ENCODE measurements at places on chromosomes 6 and 20.

DNA sequence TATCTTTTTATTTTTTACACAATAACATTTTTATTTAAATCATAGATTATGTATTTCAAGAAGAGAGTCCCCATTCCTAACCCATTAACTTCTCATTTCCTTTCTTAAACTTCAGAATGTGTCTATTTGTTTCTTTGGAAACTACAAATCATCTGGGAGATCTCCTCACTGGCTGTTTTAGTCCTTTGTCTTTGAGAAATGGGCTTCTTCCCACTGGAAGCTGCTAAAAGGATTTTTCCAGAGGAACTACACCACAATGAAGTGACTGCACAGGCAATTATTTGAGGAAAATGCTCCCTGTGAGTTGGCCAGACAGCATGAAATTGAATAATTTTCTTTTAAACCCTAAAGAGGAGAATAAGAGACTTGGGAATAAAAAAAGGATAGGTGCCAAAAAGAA is 119.1 kb downstream of the TENT5A start:
- no peak for DNase-seq
- no peak overlapping the region for H3K27ac ChIP-seq
- no peak overlapping the region for H3K4me3 ChIP-seq

- H3K4me3 ChIP-seq = no peak overlapping the region
- no peaks in the 10 kb centered on the region for H3K36me3 ChIP-seq
- no peak for DNase-seq
- no peak overlapping the region for H3K27ac ChIP-seq
These were observed 59.4 kb downstream of the PLCG1 start for GRCh38 chr20:41196653-41197225.

DNA sequence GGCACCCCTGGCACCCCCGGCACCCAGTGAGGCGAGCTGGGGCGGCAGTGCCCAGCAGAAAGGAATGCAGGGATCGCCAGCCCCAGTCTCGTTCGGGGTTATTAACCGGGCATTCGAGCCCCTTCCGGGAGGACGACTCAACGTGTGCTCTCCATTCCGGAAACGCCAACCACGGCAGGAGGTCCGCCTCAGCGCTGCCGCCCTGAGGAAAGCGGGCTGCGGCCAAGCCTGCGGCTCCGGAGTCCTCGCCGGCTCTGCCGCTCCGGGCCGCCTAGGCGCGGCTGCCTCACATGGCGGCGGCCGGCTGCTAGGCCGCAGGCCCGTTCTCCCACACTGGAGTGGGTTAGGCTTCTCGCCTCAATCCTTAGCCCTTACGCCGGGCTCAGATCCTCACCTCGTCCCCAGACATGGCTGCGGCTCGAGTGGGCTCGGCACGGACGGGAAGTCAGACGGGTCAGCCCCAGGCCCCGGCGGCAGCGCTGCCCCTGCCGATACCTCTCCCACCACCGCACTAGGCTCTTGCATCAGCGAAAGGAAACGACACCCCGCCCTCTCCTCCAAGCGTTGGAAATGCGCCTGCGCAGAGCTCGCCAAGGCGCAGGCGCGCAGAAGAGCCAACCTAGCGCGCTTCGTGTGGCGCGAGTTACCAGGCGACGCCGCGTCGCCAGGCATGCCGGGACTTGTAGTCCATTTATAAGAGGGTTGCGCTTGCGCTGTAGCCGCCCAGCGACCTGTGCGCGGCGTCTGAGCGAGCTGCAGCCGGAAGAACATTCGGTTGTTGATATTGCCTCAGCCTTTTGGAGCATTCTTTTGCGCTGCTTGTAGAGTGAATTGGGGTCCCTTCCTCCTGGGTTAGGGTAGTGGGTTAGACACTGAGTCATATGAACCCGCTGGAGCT is at the start of gene EIF2S2:
Gene EIF2S2 (minus strand): TSS at position 542 of the 898 bp plus-strand sequence. CDS start 133 bp downstream, at position 409.
- peaks cover 31% of the 10 kb centered on the region for H3K4me1 ChIP-seq
- peaks cover 21% of the 10 kb centered on the region for H3K36me3 ChIP-seq
- peak; percentile 98 for DNase-seq
- H3K27me3 ChIP-seq = no peaks in the 10 kb centered on the region

DNA sequence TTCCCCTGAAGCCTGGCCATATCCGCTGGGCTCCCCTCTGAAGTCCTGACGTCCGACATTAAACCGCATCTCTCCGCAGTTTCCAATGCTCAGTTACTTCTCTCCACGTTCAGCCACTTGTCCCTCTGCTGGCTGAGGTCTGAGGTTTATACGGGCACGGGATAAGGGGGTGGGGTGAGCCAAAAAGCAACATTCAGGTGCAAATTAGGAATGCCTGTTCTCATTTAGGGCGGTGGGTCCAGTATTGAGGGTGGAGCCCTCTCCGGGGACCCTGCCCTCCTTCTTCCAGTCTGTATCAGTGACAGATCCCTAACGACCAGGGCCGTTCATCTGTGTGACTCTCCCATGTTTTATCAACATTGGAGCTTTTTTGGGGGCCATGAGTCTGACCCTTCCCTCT is 1454.4 kb downstream of the HACE1 start:
- no peaks in the 10 kb centered on the region for H3K27me3 ChIP-seq
- DNase-seq = no peak
- H3K27ac ChIP-seq = no peak overlapping the region
- no peak overlapping the region for H3K4me3 ChIP-seq

DNA sequence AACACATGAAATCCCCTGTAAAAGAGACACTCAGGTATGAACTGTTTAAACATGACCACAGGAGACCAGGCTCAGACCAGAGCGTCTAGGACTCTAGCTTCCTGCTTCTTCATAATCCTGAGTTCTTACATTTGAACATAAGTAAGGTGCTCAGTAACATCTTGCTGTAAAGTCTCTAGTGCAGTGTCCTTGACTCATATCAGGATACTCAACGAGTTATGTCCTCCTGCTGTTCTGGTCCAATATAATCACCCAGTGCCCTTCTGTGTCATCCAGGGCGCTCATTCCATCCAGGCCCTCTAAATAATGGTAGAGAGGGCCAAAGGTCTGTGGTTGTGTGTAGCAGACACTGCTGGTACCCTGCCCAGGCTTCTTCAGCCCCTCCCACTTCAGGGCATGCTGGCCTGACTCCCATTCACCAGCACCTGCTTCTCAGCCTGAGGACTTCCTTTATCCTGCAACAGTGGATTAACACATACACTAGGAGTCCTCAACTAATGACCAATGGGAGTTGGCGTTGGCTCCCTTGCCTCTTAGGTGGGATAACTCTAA is 66.8 kb upstream of the MOCS1 start:
- no peaks in the 10 kb centered on the region for H3K4me1 ChIP-seq
- no peak overlapping the region for H3K27ac ChIP-seq
- no peaks in the 10 kb centered on the region for H3K27me3 ChIP-seq
- no peak overlapping the region for H3K4me3 ChIP-seq

DNA sequence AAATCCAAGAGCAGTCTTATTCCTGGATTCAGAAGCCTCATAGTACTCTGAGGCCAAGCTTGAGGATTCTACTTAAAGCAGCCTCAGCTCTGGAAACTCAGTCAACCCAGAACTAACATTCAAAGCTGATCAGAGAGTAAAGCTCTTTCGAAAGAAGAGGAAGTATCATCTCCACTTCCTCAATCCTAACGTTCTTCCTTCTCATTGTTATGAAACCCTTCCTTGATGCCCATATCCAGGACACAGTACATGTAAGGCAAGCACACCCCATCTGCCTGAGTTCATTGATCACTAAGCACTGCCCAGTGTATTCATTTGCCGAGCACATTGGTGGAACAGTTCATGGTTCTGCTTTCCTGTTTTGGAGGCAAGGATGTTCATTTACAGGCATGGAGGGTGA is at the start of gene IPCEF1:
Gene IPCEF1 (minus strand): TSS at position 114 of the 400 bp plus-strand sequence. CDS start 90,856 bp downstream, outside the sequence.
- no peak within 1 kb of the TSS for H3K4me3 ChIP-seq
- no peaks in the 10 kb centered on the region for H3K36me3 ChIP-seq
- no peak for DNase-seq

- H3K4me1 ChIP-seq = no peaks in the 10 kb centered on the region
- H3K36me3 ChIP-seq = no peaks in the 10 kb centered on the region
- H3K4me3 ChIP-seq = no peak overlapping the region
These were observed 258.7 kb downstream of the LRFN2 start for GRCh38 chr6:40328386-40328985.

GRCh38 chr6:19391926-19392325 is 445.2 kb upstream of the ID4 start:
- no peak overlapping the region for H3K4me3 ChIP-seq
- H3K4me1 ChIP-seq = no peaks in the 10 kb centered on the region
- no peaks in the 10 kb centered on the region for H3K36me3 ChIP-seq
- no peak for DNase-seq

DNA sequence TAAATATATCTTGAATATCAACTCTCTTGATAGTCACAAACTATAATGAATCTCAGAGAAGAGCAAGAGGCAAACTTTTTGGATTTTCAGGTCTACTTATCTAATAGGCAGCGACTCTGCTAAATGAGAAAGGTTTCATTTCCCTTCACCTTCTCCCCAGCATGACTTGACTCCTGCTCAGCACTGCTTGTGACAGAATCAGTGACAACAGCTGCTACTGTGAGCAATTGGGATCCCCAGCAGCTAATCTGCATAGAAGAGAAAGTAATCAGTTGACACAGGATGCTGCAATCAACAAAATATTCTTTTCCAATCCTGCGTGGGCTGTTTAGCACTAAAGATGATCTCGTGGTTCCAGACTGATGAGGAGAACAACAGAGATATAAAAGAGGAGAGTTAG is 205.5 kb downstream of the MMUT start:
- DNase-seq = no peak
- H3K4me3 ChIP-seq = no peak overlapping the region
- H3K36me3 ChIP-seq = no peaks in the 10 kb centered on the region

DNA sequence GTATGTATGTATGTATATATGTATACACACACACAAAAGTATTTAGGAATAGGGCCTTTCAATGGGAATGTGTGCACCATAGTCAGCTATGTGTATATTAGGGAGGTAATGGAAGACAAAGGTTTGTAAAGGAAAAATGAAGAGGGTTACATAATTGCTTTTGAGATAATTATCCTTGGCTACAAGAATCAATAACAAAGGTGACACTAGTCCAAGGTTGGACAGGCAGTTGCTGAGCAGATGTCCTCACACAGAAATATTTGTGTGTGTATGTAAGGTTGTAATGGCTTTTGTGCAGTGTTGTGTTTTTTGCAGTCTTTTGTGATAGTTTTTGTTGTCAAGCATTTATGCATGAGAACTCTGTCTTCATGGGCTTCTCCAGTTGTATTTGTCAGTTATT is 157.9 kb upstream of the MARCKS start:
- H3K27ac ChIP-seq = no peak overlapping the region
- no peak for DNase-seq
- H3K4me1 ChIP-seq = no peaks in the 10 kb centered on the region

DNA sequence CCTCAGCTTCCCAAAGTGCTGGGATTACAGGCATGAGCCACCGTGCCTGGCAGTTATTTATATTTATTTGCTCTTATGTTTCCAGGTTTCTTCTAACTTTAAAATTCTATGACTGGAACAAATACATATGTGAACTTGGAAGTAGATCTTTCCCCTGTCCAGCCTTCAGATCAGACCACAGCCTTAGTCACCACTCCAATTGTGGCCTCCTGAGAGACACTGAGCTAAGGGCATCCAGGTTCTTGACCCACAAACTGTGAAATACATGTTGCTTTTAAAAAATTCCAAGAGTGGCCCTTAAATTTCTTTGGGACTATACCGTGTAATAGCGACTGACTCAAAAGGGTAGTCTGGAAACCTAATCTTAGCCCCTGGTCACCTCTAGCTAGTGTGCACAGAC is 1.5 kb upstream of the ADGRG6 start:
- no peak overlapping the region for H3K4me3 ChIP-seq
- no peaks in the 10 kb centered on the region for H3K4me1 ChIP-seq
- no peaks in the 10 kb centered on the region for H3K36me3 ChIP-seq
- DNase-seq = no peak
- H3K27ac ChIP-seq = no peak overlapping the region

GRCh38 chr6:155400654-155400965 is 55.0 kb downstream of the NOX3 start:
- H3K36me3 ChIP-seq = no peaks in the 10 kb centered on the region
- no peaks in the 10 kb centered on the region for H3K4me1 ChIP-seq
- no peak for DNase-seq
- no peak overlapping the region for H3K4me3 ChIP-seq
- H3K27ac ChIP-seq = no peak overlapping the region

DNA sequence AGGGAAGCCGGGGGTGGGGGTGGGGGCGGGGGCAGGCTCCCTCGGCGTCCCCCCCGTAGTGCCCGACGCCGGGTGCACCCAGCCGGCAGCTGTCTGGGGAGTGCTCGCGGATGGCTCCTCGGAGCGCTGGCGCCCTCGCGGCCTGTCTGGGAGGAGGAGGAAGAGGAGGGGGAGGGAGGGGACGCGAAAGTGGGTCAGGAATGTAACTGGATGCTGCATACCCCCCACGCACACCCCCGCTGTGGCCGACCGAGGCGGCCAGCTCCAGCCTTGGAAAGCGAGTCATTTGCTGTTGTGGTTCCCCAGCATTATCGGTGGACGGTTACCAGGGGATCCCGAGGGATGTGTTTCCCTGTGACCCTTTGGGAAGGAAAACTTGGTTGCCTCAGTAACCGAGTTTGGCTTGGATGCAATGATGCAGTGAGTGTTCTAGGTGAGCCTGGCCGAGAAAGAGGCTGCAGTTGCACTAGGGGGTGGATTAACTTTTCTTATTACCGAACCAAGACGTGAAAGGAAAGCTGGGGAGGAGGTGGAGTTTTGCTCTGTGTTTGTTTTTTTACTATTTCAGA is 55.2 kb upstream of the RREB1 start:
- H3K27me3 ChIP-seq = no peaks in the 10 kb centered on the region
- H3K4me3 ChIP-seq = peak overlapping the region; percentile 73
- DNase-seq = peak; percentile 83

- H3K27me3 ChIP-seq = no peaks in the 10 kb centered on the region
- no peak for DNase-seq
- H3K27ac ChIP-seq = no peak overlapping the region
- H3K4me1 ChIP-seq = peaks cover 10% of the 10 kb centered on the region
- no peaks in the 10 kb centered on the region for H3K36me3 ChIP-seq
These were observed 19.9 kb upstream of the CCN6 start for GRCh38 chr6:112033791-112034615.

DNA sequence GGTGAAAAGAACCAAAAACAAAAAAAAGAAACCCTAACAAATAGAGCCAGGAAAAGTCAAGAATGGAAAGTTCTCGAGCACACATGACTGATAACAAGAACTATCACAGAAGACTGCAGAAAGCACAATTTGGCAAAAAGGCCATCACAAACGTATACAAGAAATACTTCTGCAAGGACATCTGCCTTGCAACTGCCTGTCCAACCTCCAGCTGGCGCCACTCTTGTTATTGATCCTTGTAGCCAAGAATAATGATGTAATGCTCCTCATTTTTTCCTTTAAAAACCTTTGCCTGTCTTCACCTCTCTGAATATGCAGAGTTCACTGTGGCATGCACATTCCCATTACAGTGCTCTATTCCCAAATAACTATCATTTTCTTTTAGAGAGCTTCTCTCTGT is 87.9 kb upstream of the BMP5 start:
- H3K27ac ChIP-seq = no peak overlapping the region
- H3K27me3 ChIP-seq = no peaks in the 10 kb centered on the region
- no peaks in the 10 kb centered on the region for H3K4me1 ChIP-seq
- DNase-seq = no peak
- no peak overlapping the region for H3K4me3 ChIP-seq

GRCh38 chr6:163860287-163861081 is 446.0 kb downstream of the QKI start:
- no peak overlapping the region for H3K4me3 ChIP-seq
- H3K27ac ChIP-seq = no peak overlapping the region
- no peak for DNase-seq
- H3K4me1 ChIP-seq = no peaks in the 10 kb centered on the region
- no peaks in the 10 kb centered on the region for H3K36me3 ChIP-seq

- H3K4me3 ChIP-seq = no peak overlapping the region
- no peaks in the 10 kb centered on the region for H3K4me1 ChIP-seq
- no peak for DNase-seq
- peaks cover 15% of the 10 kb centered on the region for H3K27me3 ChIP-seq
- no peak overlapping the region for H3K27ac ChIP-seq
These were observed 178.1 kb upstream of the PDE10A start for GRCh38 chr6:165841153-165841558.
